ENCODE measurements at places on chromosomes 12 and 14. TPM values are rescaled to one million over a fixed set of nuclear protein-coding genes. Genes with fewer than 3 reads are reported as not detected.
A peak's percentile ranks its signal among the peaks of the same experiment; 100 is the strongest.

- no peaks in the 10 kb centered on the region for H3K36me3 ChIP-seq
- no peak overlapping the region for H3K4me3 ChIP-seq
- H3K27me3 ChIP-seq: no peaks in the 10 kb centered on the region
- H3K27ac ChIP-seq: no peak overlapping the region
- DNase-seq: no peak
Measured at GRCh38 chr12:103520686-103521215, 25.0 kb upstream of the C12orf42 start.

Gene FAM181A
- total RNA-seq: not detected

Gene GDF11
- total RNA-seq: 10.9 TPM

DNA sequence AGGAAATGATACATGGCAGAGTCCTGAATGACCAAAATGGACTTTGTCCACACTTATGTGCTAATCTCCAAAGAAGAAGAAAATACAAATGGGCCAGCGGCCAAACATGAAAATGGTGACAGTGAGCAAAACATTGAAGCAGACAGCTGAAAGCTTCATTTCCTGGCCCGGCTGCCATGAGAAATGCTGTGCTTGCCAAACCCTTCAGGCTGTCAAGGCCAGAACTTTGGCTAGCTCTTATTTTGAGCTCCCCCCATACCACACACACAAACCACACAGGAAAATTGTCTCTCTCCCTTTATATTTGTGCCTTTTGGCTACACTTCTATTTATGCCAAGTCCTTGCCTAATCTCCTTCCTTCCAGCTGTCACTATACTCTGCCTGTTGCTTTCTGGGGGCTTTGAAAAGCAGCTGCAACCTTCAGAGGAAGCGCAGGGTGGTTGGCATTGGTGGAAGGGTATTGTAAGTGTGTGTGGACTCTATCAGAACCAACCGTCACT lies 323.8 kb downstream of the RAD51B start:
- no peak overlapping the region for H3K4me3 ChIP-seq
- no peaks in the 10 kb centered on the region for H3K27me3 ChIP-seq
- peaks cover 1% of the 10 kb centered on the region for H3K36me3 ChIP-seq
- H3K27ac ChIP-seq: no peak overlapping the region
- no peak for DNase-seq

- H3K27me3 ChIP-seq: no peaks in the 10 kb centered on the region
- peaks cover 3% of the 10 kb centered on the region for H3K4me1 ChIP-seq
- no peaks in the 10 kb centered on the region for H3K36me3 ChIP-seq
Measured at GRCh38 chr12:32312049-32312670, 87.2 kb upstream of the FGD4 start.

- H3K27ac ChIP-seq: no peak within 1 kb of the TSS
- H3K4me1 ChIP-seq: no peaks in the 10 kb centered on the region
- no peaks in the 10 kb centered on the region for H3K27me3 ChIP-seq
Measured at GRCh38 chr14:94560751-94561655, at the start of gene SERPINA4. TSS of gene SERPINA4 (plus strand) at chr14:94561442. CDS start at chr14:94563483, 2,041 bp downstream.

- H3K4me1 ChIP-seq: no peaks in the 10 kb centered on the region
- H3K36me3 ChIP-seq: no peaks in the 10 kb centered on the region
- no peak for DNase-seq
- H3K4me3 ChIP-seq: no peak overlapping the region
- H3K27ac ChIP-seq: no peak overlapping the region
- no peaks in the 10 kb centered on the region for H3K27me3 ChIP-seq
Measured at GRCh38 chr14:25832585-25832984, 765.2 kb downstream of the NOVA1 start.

Gene SERPINA9
- not detected for total RNA-seq

DNA sequence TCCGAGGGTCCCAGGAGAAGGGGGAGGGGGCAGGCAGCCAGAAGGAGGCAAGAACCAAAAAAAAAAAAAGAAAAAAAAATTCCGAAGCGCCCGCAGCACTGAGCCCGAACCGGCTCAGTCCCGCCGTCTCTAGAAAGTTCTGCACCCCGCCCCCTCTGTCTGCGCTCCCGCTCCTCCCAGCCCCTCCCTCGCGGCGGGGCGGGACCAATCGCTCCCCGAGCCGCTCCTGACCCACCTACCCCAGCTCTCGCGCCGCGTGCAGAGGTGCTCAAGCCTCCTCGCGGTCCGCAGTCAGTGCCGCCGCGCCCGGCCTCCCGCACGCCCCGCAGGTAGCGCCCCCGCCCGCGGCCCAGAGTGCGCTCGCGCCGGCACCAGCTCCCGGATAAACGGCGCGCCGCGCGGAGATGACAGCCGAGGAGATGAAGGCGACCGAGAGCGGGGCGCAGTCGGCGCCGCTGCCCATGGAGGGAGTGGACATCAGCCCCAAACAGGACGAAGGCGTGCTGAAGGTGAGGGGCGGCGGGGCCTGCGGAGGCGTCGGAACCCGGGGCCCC lies at the start of gene FKBP4:
FKBP4 (plus strand) TSS at position 235 of the 554 bp plus-strand sequence; CDS start at position 405, 170 bp downstream.
- H3K4me3 ChIP-seq: peak within 1 kb of the TSS; percentile 91
- peak; percentile 92 for DNase-seq
- peaks cover 19% of the 10 kb centered on the region for H3K4me1 ChIP-seq
- peaks cover 23% of the 10 kb centered on the region for H3K36me3 ChIP-seq
